ENCODE measurements at places on chromosomes 16 and 17. TPM values are rescaled to one million over a fixed set of nuclear protein-coding genes. Genes with fewer than 3 reads are reported as not detected.
A peak's percentile ranks its signal among the peaks of the same experiment; 100 is the strongest.

- DNase-seq = no peak
Measured at GRCh38 chr16:86690970-86691369, 112.6 kb downstream of the FOXL1 start.

DNA sequence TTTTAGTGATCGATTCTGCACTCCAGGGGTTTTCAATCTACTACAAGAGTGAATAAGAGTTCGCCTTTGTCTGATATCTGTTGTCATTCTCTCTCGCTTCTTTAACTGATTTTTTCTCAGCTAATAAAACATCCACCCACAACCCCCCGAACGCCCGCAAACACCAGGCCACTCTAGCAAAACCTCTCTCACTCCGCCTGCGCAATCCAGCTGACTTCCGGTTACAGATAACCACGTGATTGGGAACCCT is 338 bp upstream of the RPL19 start:
- peak; percentile 97 for DNase-seq

- peak; percentile 90 for DNase-seq
Measured at GRCh38 chr17:5011928-5012327, 14.2 kb downstream of the KIF1C start.

DNA sequence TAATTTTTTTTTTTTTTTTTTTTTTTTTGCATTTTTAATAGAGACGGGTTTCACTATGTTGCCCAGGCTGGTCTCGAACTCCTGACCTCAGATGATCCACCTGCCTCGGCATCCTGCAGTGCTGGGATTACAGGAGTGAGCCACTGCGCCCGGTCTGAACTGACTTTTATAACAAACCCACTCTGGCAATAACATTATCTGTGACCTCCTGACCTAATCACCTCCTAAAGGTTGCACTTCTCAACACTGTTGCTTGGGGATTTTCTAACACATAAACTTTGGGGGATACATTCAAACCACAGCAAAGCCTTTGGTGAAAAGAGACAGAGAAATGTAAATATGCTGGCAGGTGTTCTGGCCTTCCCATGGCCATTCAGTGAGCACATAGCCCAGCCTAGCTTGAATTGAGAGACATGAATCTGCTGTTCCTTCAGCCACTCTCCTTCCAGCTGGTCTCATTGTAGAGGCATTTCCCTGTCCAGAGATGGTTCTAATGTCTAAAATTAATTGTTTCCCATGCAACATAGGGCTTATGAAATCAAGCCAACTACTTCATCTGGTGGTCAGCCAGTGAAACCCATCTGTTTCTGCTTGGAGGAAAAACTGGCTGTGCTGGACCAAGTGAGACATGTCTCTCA is 28.3 kb downstream of the LYRM1 start:
- DNase-seq = no peak

DNA sequence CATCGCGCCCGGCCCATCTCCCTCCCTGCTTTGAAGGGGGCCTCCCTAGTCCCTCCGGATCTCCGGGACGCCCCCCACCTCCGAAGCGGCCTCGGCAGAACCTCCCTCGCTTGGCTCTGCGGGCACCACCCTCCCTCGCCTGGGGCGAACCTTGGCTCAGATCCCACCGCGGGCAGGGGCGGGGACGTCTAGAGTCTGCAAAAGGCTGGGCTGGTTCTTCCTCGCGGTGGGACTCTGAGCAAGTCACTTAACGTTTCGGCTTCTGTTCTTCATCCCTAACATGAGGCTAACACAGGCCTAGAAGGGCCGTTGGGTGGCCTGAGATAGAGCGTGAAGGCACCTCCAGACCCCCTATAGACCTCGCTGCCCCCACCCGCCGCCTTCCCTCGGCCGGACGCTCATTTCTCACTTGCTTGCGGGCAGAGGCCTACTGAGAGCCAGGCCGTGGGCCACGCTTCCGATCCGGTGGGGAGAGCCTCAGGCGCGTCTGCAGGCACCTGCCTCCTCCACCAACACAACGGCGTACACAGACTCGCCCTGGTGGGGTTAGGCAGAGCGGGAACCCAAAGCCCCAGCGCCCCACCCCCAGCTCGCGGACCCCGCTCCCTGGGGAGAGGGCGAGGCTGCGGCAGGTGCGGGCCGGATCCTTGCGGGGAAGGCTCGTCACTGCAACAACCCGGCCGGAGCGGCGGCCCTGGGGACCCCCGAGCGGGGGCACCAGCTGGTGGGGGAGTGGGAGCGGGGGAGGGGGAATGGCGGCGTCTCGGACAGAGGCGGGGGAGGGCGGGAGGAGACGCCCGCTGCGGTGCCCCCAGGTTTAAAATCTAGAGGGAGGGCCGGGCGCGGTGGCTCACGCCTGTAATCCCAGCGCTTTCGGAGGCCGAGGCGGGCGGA is 5.4 kb downstream of the MYO1C start:
- peak; percentile 69 for DNase-seq

DNA sequence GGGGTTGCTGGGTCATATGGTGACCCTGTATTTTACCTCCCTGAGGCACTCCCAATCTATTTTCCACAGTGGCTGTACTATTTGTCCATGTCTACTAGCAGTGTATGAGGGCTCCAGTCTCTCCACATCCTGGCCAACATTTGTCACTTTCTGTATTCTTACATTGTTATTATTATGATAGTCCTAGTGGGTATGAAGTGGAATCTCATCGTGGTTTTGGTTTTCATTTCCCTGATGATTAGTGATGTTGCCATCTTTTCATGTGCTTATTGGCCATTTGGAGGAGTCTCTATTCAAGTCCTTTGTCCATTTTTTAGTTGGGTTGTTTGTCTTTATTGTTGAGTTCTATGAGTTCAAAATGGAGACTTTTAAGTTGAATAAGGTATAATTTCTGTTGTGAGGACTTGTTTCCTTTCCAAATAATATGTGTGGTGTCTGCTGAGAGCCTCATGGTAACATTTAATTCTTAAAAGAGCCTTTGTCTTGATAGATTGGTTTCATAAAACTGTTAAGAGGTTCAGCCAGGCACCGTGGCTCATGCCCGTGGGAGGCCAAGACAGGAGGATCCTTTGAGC is 108.2 kb downstream of the RPTOR start:
- DNase-seq = no peak

DNA sequence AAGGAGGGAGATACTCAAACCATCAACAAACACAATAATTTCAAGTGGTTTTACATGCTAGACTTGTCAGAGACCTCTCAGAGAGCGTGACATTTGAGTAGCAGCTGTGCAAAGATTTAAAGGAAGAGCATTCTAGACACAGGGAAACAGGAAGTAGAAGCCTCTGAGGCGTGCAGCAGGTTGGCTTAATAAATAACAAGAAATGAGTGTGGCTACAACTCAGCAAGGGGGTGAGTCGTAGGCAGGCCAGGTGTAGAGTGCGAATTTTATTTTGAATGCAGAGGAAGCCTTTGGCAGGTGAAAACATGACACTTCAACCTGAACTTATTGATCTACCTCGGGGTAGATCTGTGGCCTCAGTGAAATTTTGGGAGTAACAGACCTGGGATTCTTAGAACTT is 73.2 kb upstream of the MRTFB start:
- DNase-seq = peak; percentile 35

- no peak for DNase-seq
Measured at GRCh38 chr16:62712566-62712965, 676.3 kb upstream of the CDH8 start.

DNA sequence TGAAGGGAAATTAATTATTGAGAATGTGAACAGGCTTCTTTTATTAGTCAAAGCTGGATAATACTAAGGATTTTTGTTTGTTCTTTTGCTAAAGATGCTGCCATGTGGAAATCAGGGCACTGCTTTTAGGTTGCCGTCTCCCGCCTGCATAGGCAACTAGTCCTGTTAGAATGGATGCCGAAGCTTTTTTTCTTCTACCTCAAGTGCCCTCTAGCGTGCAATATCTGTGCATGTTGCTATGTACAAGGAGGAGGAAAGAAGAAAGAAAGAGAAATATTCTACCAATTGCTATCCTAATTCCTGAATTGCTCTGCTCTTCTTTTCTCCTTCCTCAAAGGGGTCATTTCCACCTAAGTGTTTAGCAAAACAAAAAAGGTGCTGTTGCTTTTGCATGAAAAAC is 5.2 kb upstream of the CDH8 start:
- no peak for DNase-seq

DNA sequence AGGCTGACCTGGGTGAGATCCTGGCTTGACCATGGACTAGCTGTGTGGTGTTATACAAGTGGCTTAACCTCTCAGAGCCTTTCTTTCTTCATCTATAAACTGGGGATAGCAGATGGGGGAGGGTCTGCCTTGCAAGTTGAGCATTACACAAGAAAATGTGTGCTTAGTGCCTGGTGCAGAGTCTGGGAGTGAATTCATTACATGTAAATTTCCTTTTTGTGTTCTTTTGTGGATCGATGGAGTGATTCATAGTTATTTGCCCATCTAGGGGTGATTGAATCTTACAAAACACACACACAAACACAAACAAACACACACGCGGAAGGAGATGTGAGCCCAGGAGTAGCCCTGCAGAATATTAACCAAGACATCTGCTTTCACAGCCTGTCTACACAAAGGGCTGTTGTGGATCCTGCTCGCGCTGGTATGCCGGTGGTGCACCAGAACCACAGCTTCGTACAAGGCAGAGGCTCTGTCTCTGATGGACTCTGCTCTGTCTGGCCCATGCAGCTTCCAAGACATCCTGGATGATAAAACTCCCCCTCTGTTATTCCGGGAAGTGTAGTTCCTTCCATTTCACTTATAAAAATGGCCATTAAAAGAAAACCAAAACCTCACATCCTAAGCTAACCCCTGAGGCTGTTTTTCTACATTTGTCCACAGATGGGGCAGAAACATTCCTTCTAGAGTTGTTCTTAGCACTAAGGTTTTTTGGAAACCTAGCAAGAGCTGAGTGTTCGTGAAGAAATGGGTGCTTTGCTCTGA is 86.1 kb downstream of the UTP18 start:
- DNase-seq = no peak

DNA sequence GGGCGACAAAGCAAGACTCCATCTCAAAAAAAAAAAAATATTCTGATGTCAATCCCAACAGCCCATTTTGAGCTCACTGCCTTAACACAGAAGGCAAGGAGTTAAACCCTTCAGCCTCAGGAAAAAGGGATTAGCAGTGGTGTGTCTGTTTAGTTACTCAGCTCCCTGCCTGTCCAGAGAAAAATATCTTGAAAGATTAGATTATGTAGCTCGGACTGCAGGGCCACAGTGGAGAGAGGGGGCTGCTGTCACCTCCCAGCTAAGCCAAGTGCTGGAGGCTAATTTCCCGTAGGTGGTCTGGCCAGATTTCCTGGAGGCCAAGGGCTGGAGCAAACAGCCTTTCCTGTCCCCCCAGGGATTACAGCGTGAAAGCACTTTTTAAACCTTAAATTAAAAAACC is 50.3 kb downstream of the C16orf95 start:
- DNase-seq = no peak

GRCh38 chr16:67661101-67661761 is 471 bp downstream of the PARD6A start:
- peak; percentile 64 for DNase-seq

DNA sequence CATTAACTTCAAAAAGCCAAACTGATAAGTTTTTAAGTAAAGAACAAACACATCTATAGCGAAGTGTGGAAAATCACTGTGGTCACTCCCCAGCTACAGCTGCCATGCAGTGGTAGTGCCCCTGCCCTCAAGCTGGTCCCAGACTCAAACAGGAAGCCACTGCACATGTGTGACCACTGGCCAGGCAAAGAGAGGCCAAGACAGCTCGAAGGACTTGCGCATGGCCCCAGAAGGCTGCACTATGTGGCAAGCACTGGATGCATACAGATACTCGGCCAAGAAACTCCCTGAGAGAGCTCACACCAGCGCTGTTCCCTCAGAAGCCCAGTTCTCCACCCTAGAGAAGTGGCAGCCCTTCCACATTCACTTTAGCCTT is 82.4 kb downstream of the ANKRD11 start:
- DNase-seq = no peak

- DNase-seq = peak; percentile 81
Measured at GRCh38 chr17:43006639-43007551, at the start of gene IFI35. Gene IFI35 (plus strand): TSS chr17:43006784. CDS start chr17:43006948, 164 bp downstream.

- peak; percentile 79 for DNase-seq
Measured at GRCh38 chr16:30112197-30113030, 923 bp downstream of the GDPD3 start.

GRCh38 chr17:80890921-80891396 is 100.7 kb upstream of the CHMP6 start:
- no peak for DNase-seq

- no peak for DNase-seq
Measured at GRCh38 chr17:19412984-19413383, 2.0 kb downstream of the RNF112 start.

Gene CA10
- total RNA-seq = not detected

Gene SSTR5
- 0.22 TPM for total RNA-seq

Gene PIGW
- total RNA-seq = 5.7 TPM

Gene CDC27
- total RNA-seq = 119 TPM

Gene CES4A
- 1.2 TPM for total RNA-seq
